Heart left ventricle (tissue), 16 donors: ENCODE measurements at places on chromosomes 5 and 9.

- no peak for DNase-seq
Observed at GRCh38 chr5:65022932-65023331, 254.2 kb downstream of the CWC27 start.

- no peak for DNase-seq
Observed at GRCh38 chr5:88672644-88673252, 210.2 kb downstream of the MEF2C start.

DNA sequence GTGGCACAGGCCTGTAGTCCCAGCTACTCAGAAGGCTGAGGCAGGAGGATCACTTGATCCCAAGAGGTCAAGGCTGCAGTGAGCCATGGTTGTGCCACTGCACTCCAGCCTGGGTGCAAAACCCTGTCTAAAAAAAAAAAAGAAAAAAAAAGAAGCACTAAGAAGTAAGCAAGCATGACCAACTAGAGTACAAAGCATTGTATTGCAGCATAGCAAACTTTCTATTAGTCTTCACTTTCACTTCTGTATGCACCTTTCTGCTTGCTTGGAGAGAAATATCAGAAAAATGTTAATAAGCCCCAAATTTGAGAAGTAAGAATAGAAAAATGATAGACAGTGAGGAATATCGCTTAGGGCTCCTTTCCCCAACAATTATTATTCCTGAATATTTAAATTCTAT, 497.7 kb upstream of the WWC1 start:
- DNase-seq, result no peak

DNA sequence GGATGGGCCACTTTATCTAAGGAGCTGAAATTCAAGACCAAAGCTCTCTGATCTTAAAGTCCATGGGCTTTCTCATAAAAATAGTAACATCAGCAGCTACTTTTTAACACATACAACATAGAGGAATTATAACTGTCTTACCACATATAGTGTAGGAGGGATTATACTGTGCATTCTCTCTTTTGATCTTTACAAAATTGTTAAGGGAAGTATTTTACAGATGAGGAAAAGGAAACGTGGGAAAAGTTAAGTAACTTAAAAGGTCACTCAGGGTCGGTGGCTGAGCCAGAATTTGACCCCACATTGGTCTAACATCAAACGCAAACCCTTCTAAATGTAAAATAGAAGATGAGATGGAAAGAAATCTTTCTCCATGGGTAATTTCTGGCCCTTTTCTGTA, 38.4 kb downstream of the ZNF608 start:
- no peak for DNase-seq

GRCh38 chr5:172313915-172314314, 30.4 kb upstream of the UBTD2 start:
- no peak for DNase-seq

GRCh38 chr5:112720576-112720975, 17.1 kb upstream of the APC start:
- no peak for DNase-seq

GRCh38 chr5:168660691-168661090, 81.5 kb upstream of the PANK3 start:
- no peak for DNase-seq

DNA sequence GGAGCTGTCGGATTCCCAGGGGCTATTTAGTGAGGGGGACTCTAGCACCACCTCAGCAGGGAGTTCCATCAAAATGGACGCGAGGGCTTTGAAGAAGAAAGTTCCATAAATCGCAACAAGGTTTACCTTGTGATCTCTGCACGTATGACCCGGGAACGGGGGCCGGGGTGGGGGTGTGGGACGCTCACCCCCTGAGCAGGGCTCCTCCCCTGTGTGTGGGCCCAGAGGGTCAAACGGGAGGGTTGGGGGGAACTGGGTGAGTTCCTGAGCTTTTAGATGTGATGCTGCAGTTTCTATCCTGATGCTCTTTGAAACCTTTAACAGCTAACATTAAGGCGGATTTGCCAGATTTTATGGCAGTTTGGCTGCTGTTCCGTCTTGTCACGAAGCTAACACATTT, 18.9 kb upstream of the LRRC14B start:
- no peak for DNase-seq

DNA sequence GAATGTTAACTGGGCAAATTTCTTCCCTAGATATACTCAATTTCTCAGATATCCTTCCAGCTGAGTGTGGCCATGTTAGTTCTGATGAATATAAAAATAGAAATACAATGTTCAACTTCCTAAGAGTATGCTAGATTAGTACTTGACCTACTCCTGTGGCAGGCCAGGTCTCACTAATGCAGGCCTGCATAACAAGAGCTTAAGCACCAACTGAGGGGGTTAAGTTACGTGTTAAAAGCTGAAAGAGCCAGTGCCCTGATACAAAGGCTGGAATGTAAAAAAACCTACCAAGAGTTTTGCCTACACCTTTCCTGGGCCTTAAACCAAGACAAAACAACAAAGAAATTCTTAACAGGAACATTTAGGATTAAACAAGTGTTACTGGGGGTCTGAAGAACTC, 102.8 kb downstream of the MRPS30 start:
- DNase-seq, result no peak

DNA sequence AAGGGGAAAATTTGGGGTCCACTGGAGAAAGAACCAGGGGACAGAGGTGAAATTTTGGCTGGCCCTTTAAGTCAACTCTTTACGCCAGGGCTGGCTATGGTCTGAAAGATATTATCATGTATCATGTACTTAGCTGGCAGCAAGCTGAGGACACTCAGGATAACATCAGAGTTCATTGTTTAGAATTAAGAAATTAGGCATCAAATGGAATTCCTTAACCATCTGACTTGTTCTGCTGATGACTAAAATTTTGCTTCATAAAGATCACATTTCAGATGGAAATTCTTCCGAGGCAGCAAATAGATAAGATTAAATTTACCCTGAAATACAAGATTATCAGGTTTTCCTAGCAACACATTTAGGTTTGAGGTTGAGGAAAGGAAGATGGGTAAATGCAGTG, 269.4 kb upstream of the KLF9 start:
- no peak for DNase-seq

GRCh38 chr9:106622164-106622487, 240.8 kb upstream of the ZNF462 start:
- DNase-seq, result no peak
